ENCODE measurements at places on chromosomes 6 and 20.

DNA sequence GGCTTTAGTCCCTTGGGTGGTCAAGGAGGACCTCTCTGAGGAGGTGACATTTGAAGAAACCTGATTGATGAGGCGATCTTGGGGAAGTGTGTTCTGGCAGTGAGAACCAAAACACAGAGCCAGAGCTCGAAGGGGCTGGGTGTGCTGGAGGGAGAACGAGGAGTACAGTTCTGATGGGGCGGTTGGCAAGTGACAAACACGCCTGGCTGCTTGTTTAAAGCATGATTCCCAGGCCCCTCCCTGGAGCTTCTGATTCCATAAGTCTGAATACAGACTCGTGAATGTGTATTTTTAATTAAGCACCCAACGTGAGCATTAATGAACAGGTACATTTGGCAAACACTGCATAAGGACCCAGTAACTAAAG is 886 bp upstream of the NFATC2 start:
- DNase-seq, result no peak

- DNase-seq, result no peak
These were observed 249.3 kb downstream of the PRKN start for GRCh38 chr6:162478192-162478671.

DNA sequence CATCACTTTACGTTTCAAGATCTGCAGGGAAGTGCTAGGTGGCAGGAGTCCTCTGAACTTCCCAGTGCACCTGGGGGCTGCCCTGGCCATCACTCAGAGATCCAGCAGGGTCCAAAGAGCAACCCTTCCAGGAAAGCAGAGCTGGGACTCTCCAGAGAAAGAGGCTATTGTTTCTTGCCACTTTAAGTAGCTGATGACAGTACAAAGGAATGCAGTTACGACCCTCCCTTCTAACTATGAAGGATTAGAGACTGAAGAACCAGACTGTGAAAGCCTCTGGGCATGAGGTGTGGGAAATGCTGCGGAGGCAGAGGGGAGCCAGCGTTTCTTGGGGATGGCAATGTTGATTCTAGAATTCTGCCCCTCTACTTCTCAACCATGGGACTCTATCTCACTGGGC is 189.1 kb upstream of the SUPT3H start:
- no peak for DNase-seq

- DNase-seq, result no peak
These were observed 10.0 kb upstream of the FAM210B start for GRCh38 chr20:56348746-56349145.

- DNase-seq, result no peak
These were observed 34.4 kb downstream of the RRBP1 start for GRCh38 chr20:17647391-17648314.

GRCh38 chr6:41088451-41088850 is 15.7 kb downstream of the NFYA start:
- no peak for DNase-seq

DNA sequence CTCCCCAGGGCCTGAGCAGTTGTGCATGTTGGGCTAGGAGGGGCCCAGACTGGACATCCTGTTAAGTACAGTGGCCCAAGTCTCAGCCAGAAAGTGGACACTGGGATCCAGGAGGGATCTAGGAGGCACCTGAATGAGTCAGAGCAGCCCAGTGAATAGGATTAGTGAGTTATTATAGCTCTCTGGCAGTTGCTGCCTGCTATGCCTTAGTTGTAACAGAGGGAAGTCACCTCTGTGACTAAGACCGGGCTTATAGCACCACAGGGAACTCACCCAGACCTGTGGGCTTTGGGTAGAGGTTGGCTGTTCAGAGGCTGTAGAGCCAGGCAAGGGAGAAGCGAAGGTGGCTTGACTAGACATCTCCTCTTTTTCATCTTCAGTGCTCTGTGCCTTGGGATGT is 39.0 kb upstream of the AAR2 start:
- DNase-seq, result no peak

DNA sequence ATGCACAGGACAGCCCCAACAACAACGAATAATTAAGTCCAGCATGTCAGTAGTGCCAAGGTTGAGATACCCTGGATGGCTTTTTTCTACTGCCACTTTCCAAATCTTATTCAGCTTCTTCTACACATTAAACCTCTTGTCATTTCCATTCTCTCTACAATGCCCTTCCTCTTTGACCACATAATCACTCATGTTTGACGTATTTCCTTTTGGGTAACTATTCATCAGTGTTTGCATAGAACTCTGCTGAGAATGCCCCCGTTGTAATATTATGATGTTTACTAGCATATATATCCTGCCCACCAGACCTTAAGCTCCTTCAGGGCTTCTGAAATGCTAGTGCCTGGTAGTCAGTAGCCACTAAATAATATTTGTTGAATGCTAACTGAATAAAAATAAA is 515.3 kb upstream of the RNF217 start:
- DNase-seq, result no peak

DNA sequence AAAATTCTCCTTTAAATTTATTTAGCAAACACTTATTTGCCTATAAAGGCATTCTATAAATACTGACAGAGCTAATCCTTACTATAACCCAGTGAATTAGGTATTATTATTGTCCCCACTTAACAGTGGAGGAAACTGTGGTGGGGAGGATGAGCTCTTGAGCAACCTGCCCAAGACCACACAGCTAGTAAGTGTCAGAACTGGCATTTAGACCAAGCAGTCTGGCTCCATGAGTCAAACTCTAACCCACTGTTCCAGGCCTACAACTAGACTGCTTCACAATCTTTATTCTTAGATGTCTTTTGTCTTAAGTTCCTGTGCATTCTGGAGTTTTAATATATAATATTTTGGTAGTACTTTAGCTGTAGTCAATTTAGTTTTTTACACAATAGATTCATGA is 530.8 kb downstream of the BCKDHB start:
- no peak for DNase-seq
